ENCODE measurements at places on chromosomes 5 and 9. TPM values are rescaled to one million over a fixed set of nuclear protein-coding genes. Genes with fewer than 3 reads are reported as not detected.

DNA sequence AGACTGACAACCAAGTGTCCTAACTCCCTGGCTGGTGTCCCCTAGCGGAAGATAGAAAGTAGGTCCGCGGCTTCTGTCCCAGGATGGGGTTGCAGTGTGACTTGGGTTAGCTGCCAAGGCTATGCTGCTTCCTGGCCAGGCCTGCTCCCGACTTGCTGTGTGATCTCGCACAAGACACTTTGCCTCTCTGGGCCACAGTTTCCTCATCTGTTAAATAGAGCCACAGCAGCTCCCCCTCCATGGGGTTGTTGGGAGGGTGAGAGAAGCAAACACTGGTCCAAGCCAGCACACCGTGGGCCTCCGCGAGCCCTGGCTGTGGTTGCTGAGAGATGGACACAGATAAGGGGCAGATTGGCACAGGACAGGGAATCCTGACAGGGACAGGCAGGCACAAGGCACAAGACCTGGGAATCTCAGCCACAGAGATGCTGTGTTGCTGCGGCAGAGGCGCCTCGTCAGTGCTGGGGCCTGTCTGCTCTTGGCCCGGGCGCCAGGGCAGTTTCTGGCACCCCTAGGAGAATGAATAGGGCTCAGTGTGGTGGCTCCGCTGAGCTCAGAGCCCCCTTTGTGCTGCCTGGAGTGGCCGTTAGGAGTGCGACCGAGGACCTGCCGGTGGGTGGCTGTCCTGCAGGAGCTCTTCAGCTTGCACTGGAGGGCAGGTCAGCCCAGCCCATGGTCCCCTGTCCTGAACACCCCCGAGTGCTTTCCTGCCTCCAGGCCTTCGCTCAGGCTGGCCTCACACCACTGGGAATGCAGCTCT, 1.8 kb upstream of the SH2D3C start:
- H3K4me3 ChIP-seq = no peak overlapping the region
- peak overlapping the region; percentile 57 for H3K27ac ChIP-seq
- DNase-seq = no peak
- no peaks in the 10 kb centered on the region for H3K36me3 ChIP-seq
- peaks cover 11% of the 10 kb centered on the region for H3K4me1 ChIP-seq
- no peaks in the 10 kb centered on the region for H3K27me3 ChIP-seq

DNA sequence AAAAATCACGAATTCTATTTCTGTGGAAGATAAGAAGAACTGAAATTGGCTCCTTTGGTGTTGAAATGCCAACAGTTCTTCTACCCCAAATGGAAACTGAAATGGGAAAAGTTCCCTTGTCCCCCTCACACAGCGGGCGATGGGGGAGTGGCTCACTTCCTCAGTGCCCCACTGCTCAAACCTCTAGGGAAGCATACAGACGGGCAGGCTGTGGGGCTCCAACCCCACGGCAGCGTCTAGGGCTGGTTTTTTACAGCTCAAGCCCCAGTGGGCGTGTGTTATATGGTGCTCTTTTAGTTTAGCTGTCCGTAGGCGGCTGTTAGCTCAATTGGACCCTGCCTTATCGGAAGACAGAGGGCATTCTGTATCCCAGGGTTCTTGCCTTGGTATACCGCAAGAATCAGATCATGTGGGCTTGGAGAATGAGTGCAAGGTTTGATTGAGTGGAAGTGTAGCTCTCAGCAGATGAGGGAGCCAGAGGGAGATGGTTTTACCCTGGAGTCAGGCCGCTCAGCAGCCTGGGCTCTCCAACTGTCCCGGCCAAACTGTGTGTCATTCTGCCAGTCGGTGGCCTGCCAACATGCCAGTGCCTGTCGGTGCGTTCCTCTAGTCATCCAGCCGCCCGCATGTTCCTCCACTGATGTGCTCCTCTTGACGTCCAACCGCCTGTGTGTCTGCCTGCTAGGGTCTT, 166.3 kb upstream of the ZNF608 start:
- no peak overlapping the region for H3K4me3 ChIP-seq
- H3K4me1 ChIP-seq = peaks cover 22% of the 10 kb centered on the region
- DNase-seq = peak; percentile 9
- no peak overlapping the region for H3K27ac ChIP-seq

GRCh38 chr5:102223542-102224477, 72.3 kb downstream of the SLCO4C1 start:
- H3K27ac ChIP-seq = no peak overlapping the region
- H3K27me3 ChIP-seq = no peaks in the 10 kb centered on the region
- no peaks in the 10 kb centered on the region for H3K4me1 ChIP-seq
- no peak overlapping the region for H3K4me3 ChIP-seq

- H3K27ac ChIP-seq = no peak overlapping the region
- no peak for DNase-seq
- H3K36me3 ChIP-seq = no peaks in the 10 kb centered on the region
These were observed 161.8 kb upstream of the VLDLR start for GRCh38 chr9:2459756-2460155.

DNA sequence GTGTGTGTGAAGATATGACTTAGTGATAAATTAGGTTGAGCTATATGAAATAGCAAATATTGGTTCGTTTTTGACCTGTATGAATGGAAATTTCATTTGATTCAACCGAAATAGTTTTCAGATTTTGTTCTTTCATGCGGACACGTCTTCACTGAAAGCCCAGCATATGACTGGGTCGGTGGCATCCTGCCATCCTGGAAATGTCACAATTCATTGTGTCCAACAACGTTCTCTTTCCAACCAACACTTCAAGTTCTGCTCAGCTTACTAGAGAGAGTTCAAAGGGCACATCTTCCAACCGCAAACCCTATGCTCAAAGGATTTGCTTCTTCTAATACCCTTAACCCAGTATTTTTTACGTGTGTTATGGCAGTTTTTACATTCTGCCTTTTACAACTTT, 252.5 kb downstream of the NTRK2 start:
- no peaks in the 10 kb centered on the region for H3K36me3 ChIP-seq
- no peak for DNase-seq
- no peak overlapping the region for H3K27ac ChIP-seq
- no peak overlapping the region for H3K4me3 ChIP-seq
- no peaks in the 10 kb centered on the region for H3K4me1 ChIP-seq
- H3K27me3 ChIP-seq = no peaks in the 10 kb centered on the region

DNA sequence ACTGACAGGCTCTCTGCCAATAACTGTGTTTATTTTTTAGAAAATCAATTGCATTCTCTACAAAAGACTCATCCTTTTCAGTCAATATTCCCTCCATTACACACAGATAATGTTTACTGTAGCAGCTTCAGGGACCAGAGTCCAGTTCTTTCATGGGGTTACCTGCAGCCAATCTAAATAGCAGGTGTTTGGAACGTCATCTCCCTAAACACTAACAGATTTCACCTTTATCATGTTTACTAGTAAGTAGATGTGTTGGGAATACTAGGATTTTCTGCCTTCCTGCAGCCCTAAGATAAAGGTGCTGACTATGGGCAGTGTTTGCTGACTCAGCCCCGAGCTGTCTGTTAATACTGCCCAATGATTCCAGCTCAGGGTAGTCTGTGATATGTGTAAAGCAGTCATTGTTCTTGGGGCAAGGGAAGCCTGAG, 447.0 kb downstream of the KIF4B start:
- H3K36me3 ChIP-seq = no peaks in the 10 kb centered on the region
- no peaks in the 10 kb centered on the region for H3K27me3 ChIP-seq
- H3K27ac ChIP-seq = no peak overlapping the region
- DNase-seq = no peak
- H3K4me3 ChIP-seq = no peak overlapping the region

GRCh38 chr9:8769153-8769552, 969.6 kb upstream of the DMAC1 start:
- H3K4me1 ChIP-seq = no peaks in the 10 kb centered on the region
- no peak overlapping the region for H3K4me3 ChIP-seq
- no peaks in the 10 kb centered on the region for H3K27me3 ChIP-seq
- no peaks in the 10 kb centered on the region for H3K36me3 ChIP-seq
- DNase-seq = no peak

GRCh38 chr5:50717651-50718050, 51.2 kb downstream of the PARP8 start:
- no peaks in the 10 kb centered on the region for H3K4me1 ChIP-seq
- H3K27ac ChIP-seq = no peak overlapping the region
- H3K27me3 ChIP-seq = no peaks in the 10 kb centered on the region
- H3K4me3 ChIP-seq = no peak overlapping the region
- DNase-seq = no peak

DNA sequence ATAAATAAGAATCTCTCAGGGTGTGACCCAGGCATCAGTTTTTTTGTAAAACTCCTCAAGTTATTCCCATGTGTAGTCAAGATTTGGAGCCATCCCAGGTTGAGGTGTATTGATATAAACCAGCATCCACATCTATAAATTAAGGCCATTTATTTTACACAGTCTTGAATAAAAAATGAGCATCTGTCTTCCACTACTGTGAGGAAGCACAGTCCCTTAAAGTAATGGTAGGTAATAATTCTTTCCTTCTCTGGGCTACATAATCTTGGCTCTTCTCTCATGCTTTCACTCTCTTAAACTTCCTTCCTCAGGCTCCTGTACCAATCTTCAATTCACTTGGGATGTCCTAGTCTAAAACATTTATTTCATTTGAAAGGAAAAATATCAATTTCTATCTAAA, 110.3 kb downstream of the PDE4D start:
- no peaks in the 10 kb centered on the region for H3K4me1 ChIP-seq
- no peak overlapping the region for H3K4me3 ChIP-seq
- no peak overlapping the region for H3K27ac ChIP-seq
- no peaks in the 10 kb centered on the region for H3K27me3 ChIP-seq
- DNase-seq = no peak

DNA sequence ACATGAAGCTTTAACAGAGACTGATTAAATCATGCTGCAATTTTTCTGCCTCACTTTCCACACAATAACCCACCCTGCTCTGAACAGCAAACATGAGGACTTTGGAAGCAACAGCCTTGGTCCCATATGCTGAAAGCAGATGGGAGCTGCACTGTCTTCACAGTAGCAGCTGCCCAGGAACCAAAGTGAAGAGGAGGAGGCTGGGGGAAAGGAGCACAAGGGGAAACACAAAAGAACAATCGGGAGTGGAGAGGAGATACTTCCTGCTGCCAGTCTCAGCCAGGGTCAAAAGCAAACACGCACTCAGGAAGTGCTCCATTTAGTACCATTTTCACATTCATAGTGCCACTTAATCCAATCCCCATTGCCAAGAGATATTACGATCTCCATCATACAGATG, 183.3 kb upstream of the PUM3 start:
- no peak overlapping the region for H3K27ac ChIP-seq
- H3K4me3 ChIP-seq = no peak overlapping the region
- DNase-seq = no peak

GRCh38 chr9:35871545-35871944, 1.3 kb upstream of the OR13J1 start:
- no peak overlapping the region for H3K4me3 ChIP-seq
- no peak overlapping the region for H3K27ac ChIP-seq
- H3K4me1 ChIP-seq = no peaks in the 10 kb centered on the region
- no peak for DNase-seq
- no peaks in the 10 kb centered on the region for H3K36me3 ChIP-seq

GRCh38 chr5:14003936-14004335, 59.4 kb upstream of the DNAH5 start:
- H3K27ac ChIP-seq = no peak overlapping the region
- no peaks in the 10 kb centered on the region for H3K36me3 ChIP-seq
- no peaks in the 10 kb centered on the region for H3K27me3 ChIP-seq
- DNase-seq = no peak
- H3K4me3 ChIP-seq = no peak overlapping the region

DNA sequence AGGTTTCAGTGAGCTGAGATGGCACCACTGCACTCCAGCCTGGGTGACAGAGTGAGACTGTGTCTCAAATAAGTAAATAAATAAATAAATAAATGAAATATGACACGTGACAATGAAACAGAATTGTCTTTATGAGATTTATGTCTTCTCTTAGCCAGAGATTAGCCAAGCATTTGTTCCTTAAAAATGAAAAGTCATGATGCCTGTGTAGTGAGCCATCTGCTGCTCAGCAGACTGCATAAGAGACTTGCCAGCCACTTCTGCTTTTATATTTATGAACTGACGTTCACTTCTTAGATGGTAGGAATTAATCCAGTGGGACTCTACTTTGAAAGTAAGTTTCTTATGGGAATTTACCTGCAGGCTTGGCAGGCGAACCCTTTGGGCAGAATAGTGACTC, 227.4 kb downstream of the NR3C1 start:
- DNase-seq = no peak
- H3K4me3 ChIP-seq = no peak overlapping the region
- no peaks in the 10 kb centered on the region for H3K36me3 ChIP-seq
- H3K27ac ChIP-seq = no peak overlapping the region
- H3K27me3 ChIP-seq = no peaks in the 10 kb centered on the region

DNA sequence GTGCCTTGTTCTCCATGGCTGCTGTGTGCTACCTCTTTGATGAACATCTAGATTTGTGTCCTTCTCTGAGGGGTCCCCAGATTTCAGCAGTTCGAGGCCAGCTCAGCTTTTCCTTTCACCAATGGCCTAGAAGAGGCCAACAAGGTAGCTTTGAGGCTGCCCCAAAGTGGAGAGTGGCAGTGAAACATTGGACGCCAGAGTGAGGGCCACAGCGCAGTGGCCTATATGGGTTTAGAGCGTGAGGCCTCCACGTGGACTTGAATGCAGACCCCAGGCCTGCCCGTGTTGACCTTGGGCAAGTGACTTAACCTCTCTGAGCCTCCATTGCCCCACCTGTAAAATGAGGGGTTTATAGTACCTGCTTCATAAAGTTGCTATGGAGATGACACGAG, 11.8 kb downstream of the MYOZ3 start:
- no peaks in the 10 kb centered on the region for H3K27me3 ChIP-seq
- no peak overlapping the region for H3K27ac ChIP-seq
- DNase-seq = no peak
- H3K4me1 ChIP-seq = peaks cover 13% of the 10 kb centered on the region
- peak overlapping the region; percentile 64 for H3K4me3 ChIP-seq

DNA sequence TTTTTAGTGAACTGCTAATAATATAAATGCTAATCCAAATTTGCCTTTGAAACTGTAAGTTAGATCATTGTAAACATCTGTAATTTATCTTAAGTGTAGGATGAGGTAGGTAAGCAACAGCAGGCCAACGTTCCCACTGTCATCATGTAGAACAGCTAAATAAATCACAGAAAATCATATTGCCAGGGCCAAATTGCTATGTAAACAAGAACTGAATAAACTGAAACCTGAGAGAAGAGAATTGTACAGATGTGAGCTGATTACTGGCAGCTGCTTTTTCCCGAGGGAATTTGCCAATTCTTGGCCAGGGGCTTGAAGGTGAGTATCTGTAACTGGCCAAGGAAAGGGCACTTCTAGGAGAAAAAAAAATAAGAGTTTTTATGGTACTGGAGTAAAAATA, 97.6 kb downstream of the CDH10 start:
- no peaks in the 10 kb centered on the region for H3K27me3 ChIP-seq
- no peaks in the 10 kb centered on the region for H3K4me1 ChIP-seq
- H3K4me3 ChIP-seq = no peak overlapping the region
- no peaks in the 10 kb centered on the region for H3K36me3 ChIP-seq
- no peak for DNase-seq
- H3K27ac ChIP-seq = no peak overlapping the region

IFNK gene
- not detected for total RNA-seq

COL23A1 gene
- 15.6 TPM for total RNA-seq

DOK3 gene
- total RNA-seq = 1.4 TPM

IL5 gene
- not detected for total RNA-seq

All from heart right ventricle (tissue), 16 donors.